ENCODE measurements at places on chromosomes 12 and 14.

DNA sequence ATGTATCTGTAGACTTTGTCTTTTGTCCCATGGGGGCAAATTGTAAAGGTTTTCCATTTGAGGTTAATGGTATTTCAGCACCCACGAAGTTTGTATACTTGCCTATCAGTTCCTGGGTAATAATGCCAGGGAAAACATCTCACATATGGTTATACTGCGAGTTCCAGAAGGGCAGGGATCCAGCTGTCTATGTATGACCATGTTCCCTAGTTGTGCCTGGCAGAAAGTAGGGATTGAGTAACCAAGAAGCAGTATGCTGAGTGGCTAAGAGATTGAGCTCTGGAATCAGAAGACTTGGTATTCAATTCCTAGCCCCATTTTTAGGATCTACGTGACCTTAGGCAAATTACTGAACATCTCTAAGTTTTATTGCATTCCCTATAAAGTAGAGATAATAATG is 173.2 kb upstream of the PWP1 start:
- no peak for DNase-seq

GRCh38 chr12:56229916-56230431 is at the start of gene SLC39A5:
Gene SLC39A5 (plus strand): TSS chr12:56230051. CDS start chr12:56231275, 1,224 bp downstream.
- DNase-seq: no peak

DNA sequence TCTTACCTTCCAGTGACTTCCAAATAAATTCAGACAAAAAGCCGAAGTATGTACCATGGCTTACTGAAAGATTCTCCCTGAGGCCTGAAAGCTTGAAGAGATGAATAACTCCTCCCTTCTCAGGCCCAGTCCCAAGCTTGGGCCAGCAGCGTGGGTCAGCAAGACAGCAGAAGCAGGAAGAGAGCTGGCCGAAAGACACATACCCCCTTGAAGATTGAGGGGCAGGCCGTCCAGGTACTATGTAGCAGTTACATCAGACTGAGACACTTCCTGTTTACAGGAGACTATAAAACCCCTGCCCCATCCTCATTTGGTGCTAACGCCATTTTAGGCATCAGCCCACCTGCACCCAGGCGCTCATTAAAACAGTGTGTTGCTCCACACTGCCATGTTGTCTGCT is 15.0 kb downstream of the NDUFA12 start:
- no peak for DNase-seq

DNA sequence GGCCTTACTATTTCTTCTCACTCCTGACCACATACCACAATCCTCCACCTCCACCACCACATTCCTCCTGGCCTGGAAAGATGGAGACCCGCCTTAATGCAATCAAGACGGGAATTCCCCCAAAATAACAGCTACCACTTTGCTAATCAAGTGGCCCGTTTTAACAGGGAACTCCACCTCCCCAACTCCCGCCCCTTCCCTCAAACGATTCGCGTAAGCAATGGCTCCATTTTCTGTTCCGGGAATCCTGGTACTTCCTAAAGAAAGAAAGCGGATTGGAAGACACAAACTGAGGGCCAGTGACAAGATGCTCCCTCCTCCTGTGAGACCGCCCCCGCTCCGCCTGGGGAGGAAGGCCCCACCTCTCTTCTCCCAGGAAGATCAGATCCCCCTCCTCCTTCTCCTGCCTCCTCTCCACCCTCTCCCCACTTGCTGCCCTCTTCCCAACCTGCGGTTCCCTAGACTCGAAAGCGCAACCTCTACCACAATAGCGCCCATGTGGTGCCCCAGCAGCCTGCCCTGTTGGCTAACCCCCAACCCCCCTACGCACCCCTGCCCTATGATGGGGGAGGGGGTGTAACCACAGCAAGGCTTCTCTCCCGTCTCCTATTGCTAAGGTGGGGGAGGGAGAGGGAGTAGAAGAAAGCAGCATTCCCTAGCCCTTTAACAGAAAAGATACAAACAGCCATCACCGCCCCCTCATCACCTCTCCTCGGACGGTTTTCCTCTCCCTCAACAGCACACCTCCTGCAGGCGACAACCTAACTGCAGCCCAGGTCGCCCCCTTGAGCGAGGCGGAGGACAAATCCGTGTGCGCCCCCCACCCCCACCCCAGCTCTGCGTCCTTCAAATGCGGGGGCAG is 777 bp downstream of the ARF3 start:
- DNase-seq: peak; percentile 89

- no peak for DNase-seq
These were observed 19.0 kb downstream of the TMEM19 start for GRCh38 chr12:71704920-71705319.

- no peak for DNase-seq
These were observed 43.9 kb downstream of the CCDC88C start for GRCh38 chr14:91373591-91374254.

DNA sequence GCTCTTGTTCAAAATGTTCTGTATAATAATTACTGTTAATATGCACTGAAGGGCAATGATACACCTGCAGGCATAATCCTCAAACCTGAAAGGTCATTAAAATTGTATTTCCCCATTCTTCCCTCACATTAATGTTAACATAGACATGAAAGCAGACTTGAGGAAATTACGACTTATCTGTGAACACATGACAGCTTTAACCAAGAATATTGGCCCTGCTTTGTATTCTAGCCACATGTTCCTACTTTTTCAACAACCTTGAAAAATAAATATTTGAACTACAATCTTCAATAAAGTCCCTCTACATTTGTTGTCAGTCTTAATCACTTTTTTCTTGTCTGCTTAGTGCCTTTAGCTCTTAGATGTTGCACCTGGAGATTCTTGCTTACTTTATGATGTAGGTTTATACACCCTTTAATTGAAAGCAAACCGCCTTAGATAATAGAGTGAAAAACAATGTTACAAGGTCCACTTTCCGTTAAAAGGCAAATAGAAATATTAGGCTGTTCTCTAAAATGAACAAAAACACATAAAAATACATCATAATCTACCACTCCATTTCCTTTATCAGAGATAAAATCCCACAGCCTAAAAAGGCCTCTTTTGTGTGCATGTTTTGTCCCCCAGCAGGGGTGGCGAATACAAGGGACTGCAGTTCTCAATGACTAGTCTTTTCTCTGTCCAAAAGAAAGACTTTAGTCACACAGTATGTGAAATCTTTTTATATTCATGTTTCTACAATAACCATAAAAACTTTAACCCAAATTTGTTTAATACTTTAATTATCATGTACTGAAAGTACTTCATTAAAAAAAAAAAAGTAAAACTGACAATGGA is 55.9 kb downstream of the ZFC3H1 start:
- no peak for DNase-seq

GRCh38 chr14:91906374-91906773 is 39.0 kb upstream of the TC2N start:
- no peak for DNase-seq

GRCh38 chr12:106135781-106136180 is 3.0 kb downstream of the NUAK1 start:
- no peak for DNase-seq

DNA sequence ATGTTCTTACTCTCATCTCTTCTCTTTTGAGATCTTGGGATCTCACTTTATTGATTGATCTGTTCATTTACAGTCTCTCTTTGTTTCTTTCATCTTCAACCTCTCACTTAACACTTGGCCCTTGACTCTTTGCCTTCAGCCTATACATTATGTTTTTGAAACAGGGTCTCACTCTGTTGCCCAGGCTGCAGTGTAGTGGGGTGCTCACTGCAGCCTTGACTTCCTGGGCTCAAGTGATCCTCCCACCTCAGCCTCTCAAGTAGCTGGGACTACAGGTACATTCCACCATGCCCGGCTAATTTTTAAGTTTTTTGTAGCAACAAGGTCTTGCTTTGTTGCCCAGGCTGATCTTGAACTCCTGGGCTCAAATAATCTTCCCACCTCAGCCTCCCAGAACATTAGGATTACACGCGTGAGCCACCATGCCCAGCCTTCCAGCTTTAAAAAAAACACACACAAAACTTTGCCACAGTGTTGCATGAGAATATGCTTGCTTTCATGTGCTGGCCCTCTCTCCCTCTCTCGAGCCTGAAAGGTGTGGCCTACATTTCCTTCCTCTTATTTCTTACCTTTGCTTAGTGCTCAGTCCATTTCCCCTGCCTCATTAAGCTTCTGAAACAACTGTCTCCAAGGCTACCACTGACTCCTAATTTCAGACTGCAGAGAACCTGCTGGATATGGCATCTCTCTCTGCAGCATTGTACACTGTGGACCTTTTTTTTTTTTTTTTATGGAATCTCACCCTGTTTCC is 9.9 kb downstream of the DIP2B start:
- no peak for DNase-seq

DNA sequence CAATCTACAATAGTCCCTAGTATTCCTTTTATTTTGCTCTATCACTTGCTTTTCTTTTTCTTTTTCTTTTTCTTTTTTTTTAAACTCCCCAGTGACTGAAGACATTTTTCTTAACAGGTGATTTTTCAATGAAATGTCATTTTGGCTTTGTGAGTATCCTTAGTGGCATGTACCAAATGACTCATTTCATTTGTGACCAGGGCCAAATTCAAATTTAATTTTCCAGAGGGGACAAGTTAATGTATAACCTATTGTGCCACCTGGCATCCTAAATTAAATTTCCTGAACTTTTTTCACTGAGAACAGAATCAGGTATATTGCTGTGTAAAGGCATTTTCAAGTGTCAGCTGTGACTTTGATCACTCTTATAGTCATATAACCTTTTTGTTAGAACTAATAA is 39.7 kb upstream of the SYT1 start:
- DNase-seq: no peak

- no peak for DNase-seq
These were observed 74.6 kb upstream of the MYF6 start for GRCh38 chr12:80632835-80633234.

DNA sequence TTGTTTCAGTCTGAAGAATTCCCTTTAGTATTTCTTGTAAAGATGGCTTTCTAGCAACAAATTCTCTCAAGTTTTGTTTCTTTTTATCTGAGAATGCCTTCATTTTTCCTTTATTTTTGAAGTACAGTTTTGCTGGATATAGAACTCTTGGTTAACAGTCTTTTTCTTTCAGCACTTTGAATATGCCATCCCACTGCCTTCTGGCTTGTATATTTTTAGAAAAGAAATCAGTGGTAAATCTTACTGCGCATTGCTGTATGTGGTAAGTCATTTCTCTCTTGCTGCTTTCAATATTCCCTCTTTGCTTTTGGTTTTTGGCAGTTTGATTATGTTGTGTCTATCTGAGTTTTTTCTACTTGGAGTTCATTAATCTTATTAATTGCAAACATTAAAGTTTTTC is 16.8 kb upstream of the PPM1A start:
- DNase-seq: no peak

DNA sequence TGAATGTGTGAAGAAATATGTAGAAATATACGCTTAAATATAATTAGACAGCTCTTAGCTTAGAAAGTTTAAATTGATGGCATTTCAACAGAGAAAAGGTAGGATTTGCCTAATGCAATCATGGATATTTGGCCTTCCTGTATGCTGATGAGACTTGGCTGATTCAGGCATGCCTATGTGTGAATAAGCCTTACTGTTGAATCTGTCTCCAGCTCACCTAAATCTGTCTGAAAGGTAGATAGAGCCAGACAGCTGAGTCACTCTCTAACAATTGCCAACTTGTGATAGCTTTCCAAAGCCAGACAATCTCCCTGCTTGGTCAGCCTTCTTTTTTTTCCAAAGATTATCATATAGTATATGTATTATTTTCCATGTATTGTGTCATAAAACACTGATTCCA is 92.8 kb upstream of the FLRT2 start:
- no peak for DNase-seq

DNA sequence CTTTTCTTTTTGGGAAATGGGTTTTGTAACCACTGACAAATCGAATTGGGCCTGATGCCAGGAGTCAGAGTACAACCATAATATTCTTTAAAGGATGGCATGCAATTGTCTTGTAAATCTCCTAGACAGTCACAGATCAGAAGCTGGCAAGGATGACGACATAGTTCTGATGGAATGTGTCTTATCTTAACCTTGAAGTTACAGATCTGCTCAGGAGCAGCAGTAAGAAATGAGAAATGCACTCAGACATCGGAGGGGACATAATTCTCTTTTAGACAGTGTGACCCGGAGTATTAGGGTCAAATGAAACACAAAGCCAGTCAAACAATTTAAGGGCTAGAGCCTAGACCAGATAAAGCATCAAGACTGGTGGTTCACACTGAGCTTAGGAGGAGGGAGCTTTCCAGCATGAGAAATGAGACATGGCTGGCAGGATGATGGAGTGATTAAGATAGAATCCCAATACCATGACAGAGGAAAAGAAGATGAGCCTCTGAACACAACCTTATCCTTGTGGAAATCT is 17.5 kb downstream of the CBX5 start:
- no peak for DNase-seq

- no peak for DNase-seq
These were observed 15.1 kb downstream of the AVIL start for GRCh38 chr12:57803319-57803893.

GRCh38 chr14:21933681-21934080 is 260.1 kb upstream of the OR4E1 start:
- no peak for DNase-seq

GRCh38 chr12:55829967-55830600 is 697 bp upstream of the DNAJC14 start:
- no peak for DNase-seq

GRCh38 chr12:49456131-49456679 is 82.6 kb upstream of the KCNH3 start:
- DNase-seq: no peak

DNA sequence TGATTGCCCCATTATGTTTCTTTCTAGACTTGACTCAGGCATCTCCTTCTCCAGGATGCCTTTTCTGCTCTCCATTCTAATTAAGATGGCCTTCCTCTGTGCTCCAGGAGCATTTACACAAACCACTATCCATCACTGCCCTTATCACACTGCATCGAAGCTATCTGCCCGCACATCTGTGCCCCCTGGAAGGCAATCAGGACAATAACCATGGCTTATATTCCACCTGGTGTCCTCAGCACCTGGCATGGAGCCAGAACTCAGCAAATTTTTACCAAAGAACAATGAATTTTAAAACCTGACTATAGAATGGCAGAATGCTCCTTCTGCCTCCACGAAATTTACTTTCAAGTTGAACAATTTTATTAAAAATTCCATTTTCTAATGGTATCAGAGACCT is 465.8 kb downstream of the APAF1 start:
- no peak for DNase-seq

DNA sequence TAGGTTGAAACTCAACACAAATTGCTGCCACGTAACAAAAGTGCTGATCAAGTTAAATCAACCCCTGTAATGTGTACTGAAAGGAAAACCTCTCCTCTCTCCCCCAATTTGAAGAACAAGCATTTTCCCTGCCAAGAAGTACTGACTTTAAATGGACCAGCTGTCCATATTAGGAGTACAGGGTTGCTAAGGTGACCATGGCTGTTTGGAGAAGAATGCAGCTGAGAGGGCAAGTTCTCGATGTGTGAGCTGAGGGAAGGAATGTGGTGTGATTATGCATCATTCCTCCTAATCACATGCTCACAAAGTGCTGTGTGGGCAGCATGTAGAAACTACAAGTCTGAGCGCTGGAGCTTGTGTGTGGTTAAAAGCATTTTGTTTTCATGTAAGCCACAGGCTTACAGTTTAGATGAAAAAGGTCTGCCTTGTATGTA is 50.9 kb upstream of the CCT2 start:
- DNase-seq: peak; percentile 98

GRCh38 chr14:22601456-22601855 is 3.4 kb downstream of the ABHD4 start:
- DNase-seq: no peak

Measured in AG04450 (cell line).